ENCODE measurements at places on chromosomes 2 and 18. TPM values are rescaled to one million over a fixed set of nuclear protein-coding genes. Genes with fewer than 3 reads are reported as not detected.

- no peaks in the 10 kb centered on the region for H3K36me3 ChIP-seq
- peaks cover 10% of the 10 kb centered on the region for H3K4me1 ChIP-seq
- no peak overlapping the region for H3K4me3 ChIP-seq
Observed at GRCh38 chr2:239558661-239559060, 157.8 kb upstream of the HDAC4 start.

- H3K4me3 ChIP-seq: no peak overlapping the region
- no peaks in the 10 kb centered on the region for H3K4me1 ChIP-seq
- H3K27ac ChIP-seq: no peak overlapping the region
Observed at GRCh38 chr18:10403708-10404107, 50.7 kb upstream of the APCDD1 start.

DNA sequence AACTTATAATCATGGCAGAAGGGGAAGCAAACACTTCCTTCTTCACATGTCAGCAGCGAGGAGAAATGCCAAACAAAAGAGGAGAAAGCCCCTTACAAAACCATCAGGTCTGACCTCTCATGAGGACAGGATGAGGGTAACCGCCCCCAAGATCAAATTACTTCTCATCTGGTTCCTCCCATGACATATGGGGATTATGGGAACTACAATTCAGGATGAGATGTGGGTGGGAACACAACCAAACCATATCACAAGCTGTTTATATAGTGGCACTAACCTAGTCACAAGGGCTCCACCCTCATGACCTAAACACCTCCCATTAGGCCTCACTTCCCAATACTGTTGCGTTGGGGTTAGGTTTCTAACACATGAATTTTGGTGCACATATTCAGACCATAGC is 110.0 kb downstream of the OSBPL6 start:
- peaks cover 2% of the 10 kb centered on the region for H3K4me1 ChIP-seq
- H3K4me3 ChIP-seq: no peak overlapping the region
- no peaks in the 10 kb centered on the region for H3K27me3 ChIP-seq
- H3K27ac ChIP-seq: no peak overlapping the region
- no peaks in the 10 kb centered on the region for H3K36me3 ChIP-seq

The FOXD4L1 gene
- total RNA-seq: not detected

The ERMN gene
- 0.49 TPM for total RNA-seq
